ENCODE measurements at places on chromosomes 6 and 20. TPM values are rescaled to one million over a fixed set of nuclear protein-coding genes. Genes with fewer than 3 reads are reported as not detected.

Gene HTR1E
- not detected for total RNA-seq

Gene SLC17A3
- total RNA-seq, result not detected

Gene KHDC1L
- not detected for total RNA-seq

Gene FAM162B
- total RNA-seq, result 2.4 TPM

Gene TASP1
- total RNA-seq, result 5.8 TPM

Gene RAD21L1
- not detected for total RNA-seq

Gene MUCL3
- total RNA-seq, result not detected

Gene CEP250
- 30.8 TPM for total RNA-seq

Gene ENPP3
- not detected for total RNA-seq

Gene ANKRD66
- not detected for total RNA-seq

Gene SNHG17
- total RNA-seq, result 8.4 TPM

Gene TBXT
- total RNA-seq, result not detected
